ENCODE measurements at places on chromosomes 2 and 18.

DNA sequence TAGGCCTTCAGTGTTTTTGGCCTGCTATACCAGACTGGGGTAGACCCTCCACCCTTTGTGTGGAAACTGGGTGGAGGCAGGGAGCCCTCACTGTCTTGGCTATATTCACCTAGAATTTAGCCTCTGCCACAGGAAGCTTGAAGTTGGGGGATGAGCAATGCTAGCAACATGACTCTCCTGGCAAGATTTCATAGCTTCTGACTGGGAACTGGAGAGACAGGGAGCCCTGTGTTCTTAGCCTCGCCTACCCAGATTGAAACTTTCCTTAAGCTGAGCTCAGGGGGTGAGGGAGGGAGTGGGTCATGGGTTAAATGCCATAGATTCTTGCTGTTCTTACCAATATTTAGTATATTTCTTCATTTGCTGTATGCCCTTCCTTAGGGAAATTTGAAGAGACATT is 46.8 kb upstream of the FAM98A start:
- DNase-seq: peak; percentile 2

- DNase-seq: no peak
Measured at GRCh38 chr18:79883461-79884293, 67.8 kb downstream of the SLC66A2 start.

DNA sequence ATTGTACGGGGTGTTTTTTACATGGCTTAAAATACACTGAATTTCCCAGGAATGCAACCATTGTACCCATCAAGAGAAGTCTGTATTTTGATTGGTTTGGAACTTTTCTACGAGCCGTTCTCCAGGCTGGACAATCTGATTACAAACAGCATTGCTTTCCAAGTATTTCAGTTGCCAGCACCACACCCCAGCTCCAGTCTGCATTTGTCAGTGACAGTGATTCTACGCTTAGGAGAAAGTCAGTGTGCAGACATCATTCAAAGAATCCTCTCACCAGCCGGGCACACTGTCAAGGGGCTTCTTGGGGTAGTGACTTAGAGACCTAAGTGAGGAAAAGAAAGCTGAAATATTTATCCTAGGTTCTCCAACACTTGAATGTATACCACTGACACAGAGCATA is 194.1 kb downstream of the ANAPC1 start:
- no peak for DNase-seq

DNA sequence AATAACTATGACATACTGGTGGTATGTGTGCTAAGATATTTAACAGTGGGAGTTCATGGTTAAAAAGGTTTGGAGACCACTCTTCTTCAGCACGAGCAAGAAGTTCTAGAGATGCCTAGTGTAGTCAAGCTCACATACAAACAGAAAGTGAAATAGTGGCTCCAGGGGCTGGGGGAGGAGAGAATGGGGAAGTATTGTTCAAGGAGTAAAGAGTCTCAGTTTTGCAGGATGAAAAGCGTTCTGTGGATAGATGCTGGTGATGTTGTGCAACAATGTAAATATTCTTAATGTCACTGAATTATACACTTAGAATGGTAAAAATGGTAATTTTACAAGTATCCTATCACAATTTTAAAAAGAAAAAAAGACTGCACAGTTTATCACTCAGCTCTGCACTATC is 29.0 kb upstream of the EPAS1 start:
- DNase-seq: no peak
